ENCODE measurements at places on chromosomes 7 and 10.

GRCh38 chr10:112404617-112405016, 30.7 kb downstream of the ACSL5 start:
- no peak for DNase-seq

DNA sequence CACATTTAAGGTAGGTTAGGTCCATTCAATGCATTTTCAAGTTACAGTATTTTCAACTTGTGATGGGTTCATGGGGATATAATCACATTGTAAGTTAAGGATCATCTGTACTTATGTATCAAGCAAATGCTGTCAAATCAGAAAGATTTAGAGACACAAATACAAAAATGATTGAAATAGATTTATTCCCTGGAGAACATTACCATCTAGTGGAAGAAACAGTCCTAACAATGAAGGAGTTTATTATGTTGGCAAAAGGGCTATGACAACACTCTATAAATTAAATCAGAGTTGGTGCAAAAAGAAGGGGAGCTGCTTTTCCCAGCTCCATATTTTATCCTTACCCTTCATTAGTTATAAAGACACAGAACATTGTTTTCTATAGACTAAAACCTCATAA, 69.0 kb downstream of the PRSS58 start:
- no peak for DNase-seq

DNA sequence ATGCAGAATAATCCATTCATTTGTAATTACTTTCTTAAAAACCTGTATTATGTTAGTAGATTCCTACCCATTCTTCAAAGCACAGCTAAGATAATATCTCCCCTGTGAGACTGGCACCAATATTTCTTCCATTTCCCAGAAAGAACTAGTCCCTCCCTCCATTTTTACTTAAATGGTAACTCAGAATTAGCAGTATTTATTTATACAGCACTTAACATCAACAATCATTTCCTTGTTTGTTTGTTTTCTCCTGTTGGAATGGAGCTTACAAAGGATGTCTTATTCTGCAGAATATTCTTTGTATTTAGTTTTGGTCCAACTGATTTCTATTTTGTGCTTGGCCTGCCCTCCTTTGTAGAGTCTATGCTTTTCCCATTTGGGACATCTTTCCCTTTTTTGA, 32.1 kb upstream of the PTPN12 start:
- no peak for DNase-seq

GRCh38 chr7:28564755-28565374, 152.5 kb downstream of the CREB5 start:
- DNase-seq, result no peak

GRCh38 chr7:22787951-22788350, 34.7 kb downstream of the TOMM7 start:
- DNase-seq, result no peak

- DNase-seq, result no peak
These were observed 22.7 kb upstream of the NKX6-2 start for GRCh38 chr10:132808383-132809231.

DNA sequence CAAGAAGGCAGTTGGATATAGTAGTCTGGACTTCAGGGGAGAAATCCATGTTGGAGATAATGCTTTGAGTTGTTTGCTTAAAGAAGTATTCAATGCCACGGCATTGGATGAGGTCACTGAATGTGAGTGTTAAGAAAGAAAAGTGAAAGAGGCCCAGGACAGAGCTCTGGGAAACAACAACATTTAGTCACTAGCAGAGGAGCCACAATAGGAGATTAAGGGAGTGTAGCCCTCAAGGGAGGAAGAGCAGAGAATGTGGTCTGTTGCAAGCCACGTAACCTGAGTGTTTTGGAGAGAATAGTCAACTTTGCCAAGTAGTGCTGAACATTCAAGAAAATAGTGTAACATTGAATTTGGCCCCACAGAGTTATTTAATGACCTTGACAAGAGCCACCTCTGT, 114.7 kb downstream of the MYO3A start:
- DNase-seq, result no peak

DNA sequence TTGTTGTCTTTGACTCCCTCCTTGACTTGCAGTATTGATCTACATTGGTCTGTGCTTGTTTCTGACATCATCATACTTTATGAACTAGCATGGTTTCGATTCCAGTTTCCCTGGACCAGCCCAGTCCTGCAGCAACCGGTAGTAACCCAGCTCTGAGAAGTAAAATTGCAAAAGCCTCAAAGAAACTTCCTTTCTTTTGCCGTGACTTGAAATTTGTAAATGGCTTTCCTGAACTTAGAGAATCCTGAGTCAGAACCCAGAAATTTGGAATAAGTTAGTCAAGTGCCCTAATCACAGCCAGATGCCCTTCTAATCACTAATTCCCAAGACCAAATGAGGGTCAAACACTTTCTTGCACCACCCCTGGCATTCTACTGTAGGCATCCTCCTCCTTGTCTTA, 15.0 kb downstream of the TAS2R60 start:
- DNase-seq, result no peak

DNA sequence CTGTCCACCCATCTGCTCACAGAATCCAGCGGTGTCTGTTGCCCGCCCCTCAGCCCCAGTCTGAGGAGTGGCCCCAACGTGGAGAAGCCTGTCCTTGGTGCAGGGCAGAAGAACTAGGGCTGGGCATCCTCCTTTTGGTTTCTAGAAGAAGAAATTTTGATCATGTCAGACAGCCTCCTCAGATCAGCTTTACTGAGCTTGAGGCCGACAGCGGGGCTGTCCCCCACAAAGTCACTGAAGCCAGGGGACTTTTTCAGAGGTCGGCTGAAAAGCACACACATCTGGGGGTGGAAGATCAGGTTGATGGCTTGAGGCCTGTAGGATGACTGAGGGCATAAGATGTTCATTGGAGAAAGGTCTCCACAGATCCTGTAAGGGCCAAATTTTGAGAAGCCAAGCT, 767.9 kb downstream of the GRID1 start:
- DNase-seq, result no peak

GRCh38 chr10:113135025-113135424, 185.0 kb downstream of the TCF7L2 start:
- DNase-seq, result no peak

GRCh38 chr10:44910602-44911001, 535 bp upstream of the TMEM72 start:
- no peak for DNase-seq

- no peak for DNase-seq
These were observed 570.2 kb downstream of the ARL4A start for GRCh38 chr7:13257661-13258060.

DNA sequence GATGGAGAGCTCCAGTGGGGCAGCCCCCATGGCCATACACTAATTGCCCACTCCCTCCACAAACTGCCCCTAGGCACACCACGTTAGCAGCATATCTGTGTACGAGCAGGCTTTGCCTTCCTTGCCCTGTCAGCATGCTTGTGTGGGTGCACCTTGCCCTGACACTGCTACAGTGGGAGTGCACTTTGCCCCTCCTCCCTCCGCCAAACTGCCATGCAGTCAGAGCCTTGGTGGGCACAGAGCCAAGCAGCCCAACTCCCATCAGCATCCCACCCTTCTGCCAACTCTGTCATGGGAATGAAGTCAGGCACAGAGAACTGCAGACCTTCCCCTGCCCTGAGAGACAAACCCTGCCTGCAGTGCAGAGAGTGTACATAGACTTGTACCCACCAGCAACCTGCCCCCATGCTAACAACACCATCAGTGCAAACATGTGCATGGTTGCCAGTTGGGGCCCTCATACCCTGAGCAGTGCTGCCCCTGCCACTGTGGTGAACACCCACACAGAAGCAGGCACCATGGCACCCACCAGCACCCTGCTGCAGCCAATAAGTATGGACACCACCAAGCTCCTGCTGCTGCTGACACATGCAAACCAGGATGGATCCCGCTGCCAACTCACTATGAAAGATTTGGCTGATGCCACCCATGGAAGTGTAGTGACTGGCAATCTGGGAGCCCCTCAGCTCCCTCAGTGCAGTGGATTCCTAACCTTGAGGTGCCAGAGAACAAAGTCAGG, 1197.7 kb upstream of the CELF2 start:
- no peak for DNase-seq

DNA sequence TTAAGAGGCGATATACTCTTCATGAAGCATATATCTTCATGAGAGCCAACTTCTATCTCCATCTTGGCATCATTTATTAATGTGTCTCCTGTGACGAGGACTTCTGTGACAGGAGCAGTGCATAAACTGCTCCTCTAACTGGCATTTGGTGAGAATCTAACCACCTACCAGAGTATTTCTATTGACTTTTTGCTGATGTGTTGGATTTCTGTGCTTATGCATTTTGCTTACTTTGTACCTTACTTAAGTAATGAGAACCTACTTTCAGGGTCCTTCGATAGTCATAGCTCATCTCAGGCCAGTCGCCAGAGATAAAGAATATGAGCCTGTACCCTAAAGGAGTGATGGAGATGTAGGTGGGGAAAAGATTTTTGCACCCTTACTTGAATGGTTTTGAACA, 265.7 kb downstream of the SUGCT start:
- no peak for DNase-seq

DNA sequence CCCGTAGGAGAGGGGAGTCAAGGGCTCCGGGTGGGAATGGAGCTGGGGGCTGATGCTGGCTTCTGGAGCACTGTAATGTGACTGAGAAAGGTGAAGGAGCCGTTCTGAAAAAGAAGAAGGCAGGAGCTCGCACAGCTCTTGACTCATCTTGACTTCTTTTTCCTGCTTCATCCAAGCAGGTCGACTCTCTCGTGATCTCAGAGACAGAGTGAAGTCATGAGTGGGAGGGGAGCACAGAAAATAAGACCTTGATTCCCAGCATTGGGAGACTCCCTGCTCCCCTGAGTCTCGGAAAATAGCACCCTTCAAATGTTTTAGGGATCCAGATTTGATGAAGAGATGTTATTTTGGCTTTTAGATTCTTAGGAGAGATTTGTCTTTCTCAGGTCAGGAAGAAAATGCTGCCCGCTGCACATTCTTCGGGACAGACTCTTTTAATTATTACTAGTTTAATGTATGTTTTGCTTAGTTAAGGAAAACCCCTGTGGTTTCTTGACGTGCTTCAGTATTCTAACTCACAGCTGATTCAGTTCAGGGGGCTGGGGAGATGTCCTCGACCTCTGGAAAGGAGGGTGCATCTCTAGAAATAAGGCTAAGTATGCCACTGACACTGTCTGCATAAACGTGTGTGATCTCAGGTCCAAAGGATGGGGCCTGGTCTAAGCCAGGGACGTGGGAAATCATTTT, 34.1 kb downstream of the EGFR start:
- no peak for DNase-seq

GRCh38 chr7:28477041-28477442, 64.7 kb downstream of the CREB5 start:
- no peak for DNase-seq

GRCh38 chr7:20514364-20514763, 101.1 kb upstream of the ABCB5 start:
- no peak for DNase-seq

DNA sequence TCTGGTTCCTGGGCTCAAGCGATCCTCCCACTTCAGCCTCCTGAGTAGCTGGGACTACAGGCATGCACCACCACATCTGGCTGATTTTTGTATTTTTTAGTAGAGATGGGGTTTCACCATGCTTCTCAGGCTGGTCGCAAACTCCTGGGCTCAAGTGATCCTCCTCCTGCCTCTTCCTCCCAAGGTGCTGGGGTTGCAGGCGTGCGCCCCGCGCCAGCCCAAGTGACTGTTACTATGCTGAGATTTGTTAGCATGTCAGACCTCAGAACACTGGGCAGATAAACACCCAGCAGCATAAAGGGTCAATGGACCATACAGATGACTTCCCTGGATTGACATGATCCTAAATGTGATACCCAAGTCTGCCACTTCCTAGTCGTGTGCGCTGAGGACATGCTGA, 59.9 kb upstream of the NMT2 start:
- DNase-seq, result no peak

GRCh38 chr7:27107391-27108381, 5.2 kb upstream of the HOXA2 start:
- DNase-seq, result no peak

- no peak for DNase-seq
These were observed 523.0 kb upstream of the FOXK1 start for GRCh38 chr7:4159154-4159501.

DNA sequence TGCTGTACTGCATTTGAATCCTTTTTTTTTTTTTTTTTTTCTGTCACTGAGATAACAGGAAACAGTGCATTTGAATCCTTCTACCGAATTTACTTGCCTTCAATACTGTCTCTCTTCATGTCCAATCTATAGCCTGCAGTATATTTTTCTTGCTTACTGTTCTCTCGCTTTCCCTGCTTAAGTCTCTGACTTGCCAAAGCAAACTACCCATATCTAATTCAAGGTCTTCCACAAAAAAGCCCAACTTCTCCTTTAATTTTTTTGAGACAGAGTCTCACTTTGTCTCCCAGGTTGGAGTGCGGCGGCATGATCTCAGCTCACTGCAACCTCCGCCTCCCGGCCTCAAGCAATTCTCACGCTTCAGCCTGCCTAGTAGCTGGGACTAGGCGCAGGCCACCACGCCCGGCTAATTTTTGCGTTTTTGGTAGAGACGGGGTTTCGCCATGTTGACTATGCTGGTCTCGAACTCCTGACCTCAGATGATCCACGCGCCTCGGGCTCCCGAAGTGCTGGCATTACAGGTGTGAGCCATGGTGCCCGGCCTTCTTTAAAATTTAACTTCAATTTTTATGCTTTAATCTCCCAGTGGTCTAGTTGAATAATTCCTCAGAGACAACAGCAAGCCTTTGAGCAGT, 882 bp downstream of the PDCD11 start:
- no peak for DNase-seq

DNA sequence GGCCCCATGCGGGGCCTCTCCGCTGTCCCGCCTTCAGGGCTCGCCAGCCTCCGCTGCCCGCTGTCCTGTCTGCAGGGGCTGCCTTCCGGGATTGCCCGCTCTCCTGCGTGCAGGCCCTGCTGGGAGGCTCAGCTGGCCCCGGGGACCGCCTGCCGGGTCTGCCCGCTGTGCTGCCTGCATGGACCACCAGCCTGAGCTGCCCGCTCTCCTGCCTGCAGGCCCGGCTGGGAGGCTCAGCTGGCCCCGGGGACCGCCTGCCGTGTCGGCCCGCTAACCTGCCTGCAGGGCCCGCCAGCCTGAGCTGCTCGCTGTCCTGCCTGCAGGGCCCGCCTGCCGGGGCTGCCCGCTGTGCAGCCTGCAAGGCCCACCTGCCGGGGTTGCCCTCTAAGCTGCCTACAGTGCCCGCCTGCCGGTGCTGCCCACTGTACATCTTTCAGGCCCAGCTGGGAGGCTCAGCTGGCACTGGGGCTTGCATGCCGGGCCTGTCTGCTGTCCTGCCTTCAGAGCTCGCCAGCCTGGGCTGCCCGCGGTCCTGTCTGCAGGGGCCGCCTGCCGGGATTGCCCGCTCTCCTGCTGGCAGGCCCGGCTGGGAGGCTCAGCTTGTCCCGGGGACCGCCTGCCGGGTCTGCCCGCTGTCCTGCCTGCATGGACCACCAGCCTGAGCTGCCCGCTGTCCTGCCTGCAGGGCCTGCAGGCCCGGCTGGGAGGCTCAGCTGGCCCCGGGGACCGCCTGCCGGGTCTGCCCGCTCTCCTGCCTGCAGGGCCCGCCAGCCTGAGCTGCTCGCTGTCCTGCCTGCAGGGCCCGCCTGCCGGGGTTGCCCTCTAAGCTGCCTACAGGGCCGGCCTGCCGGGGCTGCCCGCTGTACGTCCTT, 165.1 kb downstream of the GLRX3 start:
- peak; percentile 56 for DNase-seq
